ENCODE measurements at places on chromosomes 12 and 14.

GRCh38 chr14:81484120-81484519, 49.5 kb downstream of the SEL1L start:
- no peak for DNase-seq

DNA sequence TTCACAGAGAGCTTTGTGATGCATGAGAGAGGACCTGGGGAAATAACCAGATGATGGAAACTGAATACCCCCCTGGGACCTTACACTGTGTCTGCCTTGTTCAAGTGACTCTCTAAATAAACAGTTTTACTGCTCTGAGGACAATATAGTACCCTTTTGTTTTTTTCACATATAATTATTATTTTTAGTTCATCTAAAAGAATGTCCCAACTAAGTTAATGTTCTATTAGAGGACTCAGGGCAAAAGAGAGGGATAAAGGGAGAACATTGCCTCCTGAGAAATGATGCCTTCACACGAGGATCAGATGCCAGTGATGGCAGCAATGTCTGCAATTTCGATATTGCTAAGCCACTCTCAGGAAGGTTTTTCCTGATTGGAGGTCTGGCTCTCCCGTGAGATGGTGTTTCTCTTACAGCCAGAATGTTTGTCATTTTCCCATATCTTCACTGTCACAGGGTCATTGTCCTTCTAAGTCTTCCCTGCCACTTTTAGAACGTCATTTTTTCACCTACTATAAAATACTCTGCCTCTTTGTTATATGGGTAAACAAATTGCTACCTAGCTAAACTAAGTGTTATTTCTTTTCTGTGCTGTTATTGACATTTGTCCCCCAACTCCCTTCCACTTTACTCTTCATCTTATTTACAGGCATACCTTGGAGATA, 201.6 kb downstream of the RAD51B start:
- no peak for DNase-seq

GRCh38 chr12:48927261-48927660, 2.0 kb upstream of the FKBP11 start:
- DNase-seq: no peak

DNA sequence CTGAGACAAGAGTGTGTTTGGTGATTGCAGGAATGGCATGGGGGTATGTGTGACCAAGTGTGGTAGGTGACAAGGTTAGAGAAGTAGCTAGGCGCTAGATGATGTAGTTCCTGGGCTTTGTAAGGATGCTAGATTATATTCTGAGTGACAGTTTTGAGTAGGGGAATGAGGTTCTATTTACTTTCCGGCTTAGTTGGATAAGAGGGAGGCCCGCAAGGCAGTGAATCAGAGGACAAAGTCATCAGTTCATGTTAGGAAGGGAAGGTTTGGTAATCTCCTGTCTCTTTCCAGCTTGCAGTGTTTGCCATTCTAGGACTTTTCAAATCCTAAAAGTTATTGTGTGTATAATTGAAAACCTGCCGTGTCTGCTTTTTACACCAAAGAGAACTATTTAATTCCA, 45.0 kb downstream of the CFAP54 start:
- no peak for DNase-seq

DNA sequence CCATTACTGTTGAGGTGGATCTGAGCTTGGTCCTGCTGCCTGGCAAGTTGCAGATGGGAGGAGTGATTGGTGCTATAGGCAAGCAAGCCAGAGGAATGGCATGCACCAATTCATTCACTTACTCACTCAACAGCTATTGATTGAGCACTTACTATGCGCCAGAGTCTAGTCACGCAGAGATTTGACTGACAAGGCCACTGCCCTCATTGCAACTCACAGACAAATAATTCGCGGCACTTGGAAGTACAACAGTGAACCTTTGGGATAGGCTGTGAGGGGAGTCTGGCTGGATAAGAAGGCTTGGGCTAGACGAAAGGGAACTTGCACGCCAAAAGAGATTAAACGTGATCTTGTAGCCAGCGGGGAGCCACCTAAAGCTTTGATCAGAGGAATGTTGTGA, 96.2 kb downstream of the NEDD1 start:
- no peak for DNase-seq

DNA sequence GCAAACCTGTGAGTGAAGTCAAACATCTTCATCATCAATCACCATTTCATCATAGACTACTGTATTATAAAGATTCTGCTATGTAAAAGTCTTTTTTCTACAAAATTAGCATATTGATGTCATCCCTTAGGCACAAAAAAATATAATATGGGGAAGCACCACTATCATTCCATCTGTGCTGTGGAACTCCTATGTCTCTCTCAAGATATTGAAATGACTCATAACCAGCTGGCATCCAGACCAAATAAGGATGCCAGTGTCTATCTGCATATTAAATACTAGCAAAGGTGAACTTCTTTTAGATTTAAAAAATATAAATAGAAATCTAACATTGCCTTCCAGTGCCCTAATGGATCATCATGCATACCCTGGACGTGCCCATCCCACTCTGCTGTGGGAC, 17.9 kb upstream of the DCAF5 start:
- no peak for DNase-seq

DNA sequence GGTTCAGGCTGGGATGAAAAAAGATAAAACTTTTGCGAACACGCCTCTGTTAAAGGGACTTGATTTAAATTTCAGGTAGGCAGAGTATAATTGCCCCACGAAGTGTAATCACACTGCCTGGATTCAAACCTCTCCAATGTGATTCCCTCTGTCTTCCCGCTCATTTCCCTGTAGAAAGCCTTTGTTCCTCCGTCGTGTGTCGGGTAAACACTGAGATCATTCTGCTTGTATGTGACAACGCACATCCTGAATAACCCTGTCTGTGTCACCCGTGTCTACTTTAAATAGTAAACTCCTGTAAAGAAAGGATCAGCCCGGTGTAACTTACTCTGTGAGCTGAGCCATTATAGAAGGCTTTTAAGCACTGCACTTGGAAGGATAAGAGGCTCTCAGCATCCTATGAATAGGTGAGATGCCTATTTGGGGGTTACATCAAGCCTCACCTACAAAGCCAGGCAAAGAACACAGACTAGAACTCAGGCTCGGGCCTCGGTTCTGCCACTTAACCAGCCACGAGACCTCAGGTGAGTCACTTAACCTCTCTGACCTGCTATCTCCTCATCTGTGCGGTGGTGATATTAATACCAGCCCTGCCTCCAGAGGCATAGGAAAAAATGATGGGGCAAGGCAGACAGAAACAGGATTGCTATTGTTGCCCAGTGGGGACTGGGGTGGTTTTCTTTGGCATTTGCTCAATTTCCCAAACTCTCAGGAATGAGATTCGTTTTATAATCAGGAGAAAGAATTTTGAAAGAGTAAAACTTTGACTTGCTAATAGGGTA, 74.2 kb downstream of the RBM19 start:
- no peak for DNase-seq

GRCh38 chr14:102457509-102457908, 52.1 kb downstream of the ANKRD9 start:
- DNase-seq: no peak

DNA sequence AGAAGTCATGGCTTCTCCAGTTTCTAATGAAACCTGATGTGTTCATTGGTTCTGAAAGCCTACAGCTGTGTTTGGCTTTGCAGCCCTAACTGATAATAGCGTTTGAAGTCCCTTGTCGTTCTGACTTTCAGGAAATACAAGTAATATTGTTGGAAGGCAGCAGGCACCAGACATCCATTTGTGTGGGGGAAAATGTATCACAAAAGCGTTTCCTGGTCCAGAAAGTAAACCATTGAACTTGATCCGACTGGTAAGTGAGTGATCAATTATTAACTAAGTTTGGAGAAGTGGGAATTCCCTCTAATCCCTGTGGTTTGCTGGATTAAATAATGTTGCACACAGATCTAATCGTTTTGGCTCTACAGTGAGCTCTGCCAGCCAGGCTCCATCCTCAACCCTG, 77.3 kb upstream of the LTA4H start:
- DNase-seq: no peak

GRCh38 chr12:56300644-56301464, 724 bp upstream of the CS start:
- DNase-seq: no peak

GRCh38 chr12:90589956-90590355, 365.0 kb downstream of the CCER1 start:
- no peak for DNase-seq
